ENCODE measurements at places on chromosomes 11 and 22. TPM values are rescaled to one million over a fixed set of nuclear protein-coding genes. Genes with fewer than 3 reads are reported as not detected.

Gene KRTAP5-9
- not detected for total RNA-seq

Gene MYEOV
- total RNA-seq: not detected

Gene MRGPRE
- not detected for total RNA-seq

Gene OR5A1
- not detected for total RNA-seq

Gene ACR
- total RNA-seq: not detected

Gene EMID1
- 1.3 TPM for total RNA-seq

Gene JOSD1
- 128 TPM for total RNA-seq

Gene BTG4
- total RNA-seq: not detected

Gene CNGA4
- 0.35 TPM for total RNA-seq

Gene RIMBP3B
- total RNA-seq: not detected

Gene BATF2
- not detected for total RNA-seq

Gene DEUP1
- not detected for total RNA-seq

Gene TRIM51
- total RNA-seq: 0.25 TPM

Gene ANGPTL5
- not detected for total RNA-seq

Gene TPBGL
- 0.45 TPM for total RNA-seq

Gene LPXN
- 81.0 TPM for total RNA-seq
